Effector memory CD8-positive, alpha-beta T cell (primary cell): ENCODE measurements at places on chromosomes 1 and 21.

DNA sequence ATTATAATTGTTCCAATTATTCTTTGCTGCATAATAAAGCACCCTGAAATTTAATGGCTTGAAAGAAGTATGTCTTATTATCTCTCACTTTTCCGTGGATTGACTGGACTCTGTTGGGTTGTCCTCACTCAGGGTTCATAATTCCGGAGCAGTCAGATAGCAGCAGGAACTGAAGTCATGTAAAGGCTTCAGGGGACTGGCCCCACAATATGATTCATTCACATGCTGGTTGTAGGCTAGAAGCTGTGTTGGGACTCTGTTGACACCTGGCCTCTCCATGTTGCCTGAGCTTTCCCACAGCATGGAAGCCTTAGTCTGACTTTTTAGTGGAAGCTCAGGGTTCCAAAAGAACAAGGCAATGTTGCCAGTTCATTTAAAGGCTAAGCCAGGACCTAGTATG is 367.1 kb upstream of the ADGRL2 start:
- no peak for DNase-seq

DNA sequence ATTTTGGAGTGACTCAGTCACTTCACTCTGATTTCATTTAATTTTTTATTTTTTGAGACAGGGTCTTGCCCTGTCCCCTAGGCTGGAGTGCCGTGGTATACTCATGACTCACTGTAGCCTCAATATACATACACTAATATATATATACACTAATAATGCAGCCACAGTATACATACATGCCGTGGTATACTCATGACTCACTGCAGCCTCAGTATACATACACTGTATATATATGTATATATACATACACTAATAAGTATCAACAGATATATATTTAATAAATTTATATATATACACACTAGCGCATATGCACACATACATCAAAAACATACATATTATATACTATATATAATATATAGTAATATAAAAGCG is 149.2 kb downstream of the NCAM2 start:
- no peak for DNase-seq

- DNase-seq: no peak
These were observed 69.3 kb downstream of the POU2F1 start for GRCh38 chr1:167289966-167290365.

- no peak for DNase-seq
These were observed 102.3 kb upstream of the F3 start for GRCh38 chr1:94643819-94644218.

DNA sequence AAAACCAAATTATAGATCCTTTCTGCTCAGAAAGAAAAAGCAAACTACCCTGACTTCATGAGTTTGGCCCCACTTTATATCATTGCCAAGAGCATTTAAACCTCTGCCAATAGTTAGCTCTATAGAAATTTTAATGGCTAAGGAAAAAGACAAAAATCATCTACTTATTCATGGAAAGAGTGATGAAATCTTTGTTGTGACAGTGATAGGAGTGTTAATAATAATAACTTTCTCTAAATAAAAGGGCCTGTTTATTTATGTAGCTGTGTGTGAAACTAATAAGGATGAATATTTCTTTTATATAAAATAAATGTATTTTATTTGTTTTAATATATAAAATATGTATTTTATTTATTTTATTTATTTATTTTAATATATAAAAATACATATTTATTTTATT is 6.4 kb downstream of the CHODL start:
- DNase-seq: no peak

- DNase-seq: no peak
These were observed 207.1 kb downstream of the ROR1 start for GRCh38 chr1:63980740-63981407.

DNA sequence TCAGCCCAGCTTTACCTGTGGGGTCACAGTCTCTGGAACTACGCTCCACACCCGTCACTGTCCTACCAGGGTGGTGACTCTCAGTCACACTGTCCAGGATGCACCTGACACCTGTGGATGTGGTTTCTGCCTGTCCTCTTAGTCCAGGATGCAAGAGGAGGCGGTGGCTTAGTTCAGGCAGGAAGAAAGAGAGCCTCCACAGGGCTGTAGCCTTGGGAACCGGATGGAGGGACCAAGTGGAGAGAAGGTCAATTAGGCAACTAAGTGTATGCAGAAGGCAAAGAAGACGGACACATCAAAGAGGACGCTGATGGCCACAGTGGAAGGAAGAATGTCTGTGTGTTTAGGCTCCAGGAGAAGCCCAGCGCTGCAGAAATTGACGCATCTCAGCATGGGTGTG is 153.9 kb upstream of the IRF2BP2 start:
- no peak for DNase-seq

DNA sequence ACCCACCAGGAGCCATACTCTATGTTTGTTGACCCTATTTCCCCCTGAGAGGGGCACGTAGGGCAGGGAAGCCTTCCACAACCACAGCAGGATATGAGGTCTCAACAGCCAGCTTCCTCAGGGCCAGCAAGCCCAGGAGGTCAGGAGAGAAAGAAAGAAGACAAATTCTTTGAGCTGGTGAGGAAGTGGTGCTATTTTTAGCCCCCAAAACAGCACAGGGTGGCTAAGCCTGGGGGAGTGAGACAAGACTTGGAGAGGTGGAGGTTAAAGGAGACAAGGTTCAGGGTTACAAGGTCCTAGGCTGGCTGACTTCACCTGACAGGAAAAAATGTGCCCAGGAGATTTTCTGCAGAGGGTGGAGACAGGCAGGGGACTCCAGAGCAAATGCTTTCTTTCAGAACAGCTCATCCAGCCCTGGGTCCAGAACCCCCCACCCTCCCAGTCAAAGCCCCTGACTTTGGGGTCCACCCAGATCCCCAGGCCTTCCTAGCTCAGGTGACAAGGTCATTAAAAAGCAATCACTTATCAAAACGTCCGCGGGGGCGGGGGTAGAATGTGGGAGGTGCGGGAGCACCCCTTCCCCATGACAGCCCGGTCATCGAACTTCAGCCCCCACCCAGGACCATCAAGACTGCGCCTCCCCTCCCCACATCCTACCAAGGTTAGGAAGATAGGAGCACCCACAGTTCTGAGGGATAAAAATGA is 1.3 kb downstream of the SV2A start:
- no peak for DNase-seq

DNA sequence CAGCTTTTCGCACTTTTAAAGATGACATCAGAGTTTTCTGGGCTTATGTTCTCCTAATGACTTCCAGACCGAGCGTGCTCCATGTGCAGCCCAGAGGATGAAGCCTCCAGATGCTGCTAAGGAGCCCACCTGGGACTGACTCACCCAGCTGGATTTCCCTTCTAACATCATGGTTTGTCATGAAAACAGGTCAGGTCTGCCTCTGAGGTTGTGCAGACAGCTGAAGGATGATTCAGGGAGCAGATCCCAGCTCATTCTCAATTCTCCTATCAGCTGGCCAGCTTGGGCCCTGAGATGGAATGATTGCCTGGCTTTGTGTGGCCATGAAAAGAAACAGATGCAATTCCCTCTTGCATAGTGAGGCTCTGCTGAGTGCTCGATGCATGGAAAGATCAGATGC is 123.9 kb upstream of the DUSP10 start:
- DNase-seq: no peak

DNA sequence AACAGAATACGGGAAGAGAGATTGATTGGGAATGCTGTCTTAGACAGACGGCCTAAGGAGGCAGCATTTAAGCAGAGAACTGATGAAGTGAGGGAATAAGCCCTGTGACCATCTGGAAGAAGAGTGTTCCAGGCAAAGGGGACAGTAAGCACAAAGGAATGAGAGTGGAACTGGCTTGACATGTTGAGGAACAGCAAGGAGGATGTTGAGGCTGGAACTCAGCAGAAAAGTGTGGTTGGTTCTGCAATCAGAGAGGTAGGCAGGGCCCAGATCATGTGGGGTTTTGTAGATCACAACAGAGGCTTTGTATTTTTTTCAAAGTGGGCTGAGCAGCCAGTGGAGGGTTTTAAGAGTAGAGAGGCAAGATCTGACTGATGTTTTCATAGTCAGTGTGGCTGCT is 157.4 kb downstream of the DNM3 start:
- no peak for DNase-seq

- no peak for DNase-seq
These were observed at the start of gene HTR6 for GRCh38 chr1:19664453-19665185. TSS of gene HTR6 (plus strand) at chr1:19664875. CDS start at chr1:19665754, 879 bp downstream.

DNA sequence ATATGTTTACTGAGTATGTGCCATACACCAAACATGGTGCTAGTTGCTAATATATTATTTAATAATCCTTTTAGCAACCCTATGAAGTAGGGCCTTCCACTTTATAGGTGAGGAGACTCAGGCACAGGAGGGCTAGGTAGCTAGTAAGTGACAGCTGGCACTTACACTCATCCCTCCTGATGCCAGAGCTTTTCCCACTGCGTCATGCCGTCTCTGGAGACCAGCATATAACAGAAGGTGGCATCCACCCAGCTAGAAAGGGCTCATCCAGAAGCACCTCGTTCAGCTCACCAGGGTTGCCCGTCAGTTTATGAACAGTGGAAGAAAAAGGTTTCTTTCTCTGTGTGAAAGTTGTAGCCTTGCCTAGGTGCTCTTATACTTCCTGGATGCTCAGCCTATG is 108.9 kb downstream of the NOS1AP start:
- no peak for DNase-seq

DNA sequence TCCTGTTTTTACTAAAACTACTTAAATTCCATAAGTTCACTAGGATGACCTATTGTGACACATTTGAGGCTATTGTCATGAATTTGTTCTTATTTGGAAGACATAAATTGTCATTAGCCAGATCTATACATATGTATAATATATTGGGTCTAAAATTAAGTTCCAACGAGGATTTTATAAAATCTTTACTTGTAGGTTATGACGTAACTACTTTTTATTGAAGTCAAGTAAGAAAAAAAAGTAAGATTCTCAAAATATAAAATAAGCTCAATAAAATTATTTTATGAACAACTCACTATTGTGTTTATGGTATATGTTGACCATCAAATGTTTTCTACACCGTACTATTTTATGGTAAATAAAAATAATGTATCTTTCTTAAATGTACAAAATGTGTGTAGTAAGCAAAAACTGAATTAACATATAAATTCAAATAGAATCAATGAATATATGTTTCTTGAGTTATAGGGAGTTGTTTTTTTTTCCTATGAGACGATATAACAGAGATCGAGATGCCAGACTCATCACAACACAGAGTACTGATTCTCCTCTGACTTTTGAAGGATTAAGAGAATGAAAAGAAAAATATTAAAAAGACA is 64.1 kb downstream of the NEGR1 start:
- no peak for DNase-seq

GRCh38 chr21:38384238-38384560 is 114.1 kb downstream of the ERG start:
- no peak for DNase-seq

- no peak for DNase-seq
These were observed 20.9 kb downstream of the USP48 start for GRCh38 chr1:21762022-21762404.
